Activated T-cell treated with anti-CD3 and anti-CD28 coated beads, Interleukin-2, amount 50 U/mL, for 1 hour (primary cell): ENCODE measurements at places on chromosomes 7 and 10.

GRCh38 chr7:8254667-8255066 is 7.3 kb downstream of the ICA1 start:
- no peak for DNase-seq

DNA sequence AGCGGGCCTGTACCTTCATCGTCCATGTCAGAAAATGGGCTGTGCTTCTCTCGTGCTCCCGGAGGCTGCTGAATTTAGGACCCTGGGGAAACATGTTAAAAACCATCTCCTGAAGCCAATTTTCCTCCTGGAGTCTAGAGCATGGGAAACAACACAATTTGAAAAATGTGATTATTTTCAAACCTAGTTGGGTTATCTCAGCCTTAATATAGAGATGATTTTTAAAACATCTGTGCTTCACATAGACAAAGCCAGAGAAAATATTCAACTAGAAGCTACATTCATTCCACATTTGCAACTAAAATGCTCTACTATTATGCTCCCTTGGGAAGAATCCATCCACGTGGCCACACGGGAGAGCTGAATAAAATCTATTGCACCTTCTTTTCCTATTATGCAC is 225.9 kb upstream of the TMEM72 start:
- no peak for DNase-seq

GRCh38 chr10:63661347-63661746 is 140.1 kb downstream of the REEP3 start:
- DNase-seq = no peak

DNA sequence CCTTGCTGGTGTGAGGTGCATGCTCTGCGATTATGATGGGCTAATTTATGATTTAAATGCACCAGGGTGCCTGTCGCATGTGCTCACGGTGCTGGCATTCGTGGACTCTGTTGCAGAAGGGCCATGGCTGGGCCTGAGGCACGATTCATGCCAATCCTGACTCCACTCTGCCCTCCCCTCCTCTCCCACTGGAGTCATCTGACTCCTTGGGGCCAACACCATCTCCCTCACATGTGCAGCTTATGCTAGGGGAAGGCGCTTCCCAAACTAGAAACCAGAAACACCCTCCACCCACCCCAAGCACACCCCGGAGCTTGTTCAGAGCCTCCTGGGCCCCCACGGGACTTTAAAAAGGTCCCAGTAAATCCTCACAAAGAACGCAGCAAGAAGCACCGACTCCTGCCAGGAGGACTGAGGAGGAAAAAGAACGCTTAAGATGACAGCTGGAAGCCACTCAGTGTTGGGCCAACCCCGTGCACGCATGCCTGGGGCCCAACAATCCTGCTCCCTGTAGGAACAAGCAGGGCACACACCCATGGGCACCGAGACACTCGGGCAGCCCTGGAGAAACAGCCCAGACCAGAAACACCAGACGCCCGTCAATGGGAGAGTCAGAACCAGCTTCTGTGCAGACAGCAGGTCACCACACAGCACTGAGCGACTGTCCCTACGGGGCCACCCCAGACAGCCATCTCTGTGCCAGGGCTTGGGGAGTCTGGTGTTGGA is 14.1 kb downstream of the BRI3 start:
- no peak for DNase-seq

DNA sequence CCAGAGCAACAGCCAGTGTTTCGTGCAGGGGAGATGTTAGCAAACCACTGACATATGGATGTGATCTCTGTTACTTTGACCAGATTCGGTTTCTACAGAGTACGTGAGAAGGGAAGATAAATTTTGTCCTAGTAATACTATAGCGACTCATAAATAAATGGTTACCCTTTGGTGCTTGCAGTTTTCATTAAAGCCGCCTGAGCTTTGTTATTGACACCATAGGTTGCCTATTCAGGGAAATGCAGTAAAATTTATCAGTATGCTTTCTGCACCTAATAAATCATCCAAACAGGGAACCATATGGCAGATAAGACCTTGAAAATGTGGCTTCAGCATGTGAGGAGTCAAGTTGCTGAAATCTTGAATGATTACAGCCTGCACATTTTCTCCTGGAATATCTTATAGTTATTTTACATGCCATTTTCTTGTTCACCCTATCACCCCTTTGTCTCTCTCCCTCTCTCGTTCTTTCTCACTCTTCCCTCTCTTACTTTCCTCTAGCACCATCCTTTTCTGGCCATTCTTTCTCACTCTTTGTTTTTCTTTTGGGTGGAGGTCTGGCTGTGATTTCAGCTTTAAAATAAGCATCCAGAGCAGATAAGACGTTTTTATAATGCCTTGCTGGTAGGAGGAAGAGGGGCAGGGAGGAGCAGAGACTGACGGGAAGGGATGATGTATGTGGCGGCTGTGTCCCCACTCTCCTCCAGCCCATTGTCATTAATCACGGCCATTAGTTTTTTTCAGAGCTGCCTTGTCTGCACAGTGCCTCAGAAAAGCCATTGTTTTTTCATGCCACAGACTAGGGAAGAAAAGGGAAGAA is 182.5 kb downstream of the LRMDA start:
- DNase-seq = no peak

DNA sequence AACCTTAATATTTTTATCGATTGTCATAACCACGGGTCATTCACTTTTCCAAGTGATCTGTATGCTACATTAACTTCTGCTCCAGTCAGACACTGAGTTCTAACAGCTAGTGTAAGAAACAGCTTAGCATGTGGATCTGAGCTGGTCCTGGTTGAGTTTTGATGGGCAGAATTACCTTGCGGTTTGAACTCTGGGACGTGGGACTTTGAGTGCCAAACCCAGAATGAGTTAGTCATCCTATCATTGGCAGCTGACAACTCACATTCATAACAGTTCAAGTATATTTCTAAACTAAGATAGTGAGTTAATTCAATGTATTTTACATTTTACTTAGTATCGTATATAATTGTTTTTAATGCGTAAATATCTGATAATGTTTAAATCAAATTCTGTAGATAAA is 43.2 kb downstream of the C7orf33 start:
- no peak for DNase-seq

DNA sequence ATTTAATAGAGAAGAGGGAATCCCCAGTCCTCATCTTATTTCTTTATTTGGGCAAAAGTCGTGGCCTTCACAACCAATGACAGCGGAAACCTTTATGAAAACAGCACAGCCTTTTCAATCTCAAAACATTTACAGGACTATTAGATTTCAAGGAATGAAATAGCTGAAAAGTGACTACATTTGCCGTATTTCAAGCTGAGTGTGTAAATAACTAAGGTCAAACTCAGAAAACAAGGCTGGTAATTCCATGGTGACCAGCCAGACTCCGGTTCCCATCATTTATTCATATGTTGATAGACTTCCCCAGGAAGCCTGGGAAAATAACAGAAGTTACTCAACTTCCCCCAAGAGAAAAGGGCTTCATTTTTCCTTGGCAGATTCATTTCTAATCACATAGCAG is 457.3 kb upstream of the NFE2L3 start:
- no peak for DNase-seq

GRCh38 chr10:127740596-127740995 is 3.6 kb downstream of the FOXI2 start:
- no peak for DNase-seq

DNA sequence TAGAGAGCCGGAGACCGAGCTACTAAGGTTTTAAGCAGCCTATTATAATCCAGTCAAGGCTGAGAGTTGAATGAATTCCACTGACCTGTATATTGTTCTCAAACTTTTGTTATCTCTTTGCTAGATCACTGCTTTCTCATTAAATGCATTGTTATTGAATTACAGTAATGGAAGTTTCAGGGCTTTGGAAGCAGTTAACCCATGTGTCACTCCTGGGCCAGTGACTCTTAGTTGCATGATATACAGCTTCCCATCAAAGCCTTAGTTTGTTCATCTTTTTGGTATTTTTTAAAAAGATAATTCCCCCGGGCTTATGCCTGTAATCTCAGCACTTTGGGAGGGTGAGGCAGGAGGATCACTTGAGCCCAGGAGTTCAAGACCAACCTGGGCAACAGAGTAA is 55.4 kb upstream of the KIAA1217 start:
- DNase-seq = no peak

DNA sequence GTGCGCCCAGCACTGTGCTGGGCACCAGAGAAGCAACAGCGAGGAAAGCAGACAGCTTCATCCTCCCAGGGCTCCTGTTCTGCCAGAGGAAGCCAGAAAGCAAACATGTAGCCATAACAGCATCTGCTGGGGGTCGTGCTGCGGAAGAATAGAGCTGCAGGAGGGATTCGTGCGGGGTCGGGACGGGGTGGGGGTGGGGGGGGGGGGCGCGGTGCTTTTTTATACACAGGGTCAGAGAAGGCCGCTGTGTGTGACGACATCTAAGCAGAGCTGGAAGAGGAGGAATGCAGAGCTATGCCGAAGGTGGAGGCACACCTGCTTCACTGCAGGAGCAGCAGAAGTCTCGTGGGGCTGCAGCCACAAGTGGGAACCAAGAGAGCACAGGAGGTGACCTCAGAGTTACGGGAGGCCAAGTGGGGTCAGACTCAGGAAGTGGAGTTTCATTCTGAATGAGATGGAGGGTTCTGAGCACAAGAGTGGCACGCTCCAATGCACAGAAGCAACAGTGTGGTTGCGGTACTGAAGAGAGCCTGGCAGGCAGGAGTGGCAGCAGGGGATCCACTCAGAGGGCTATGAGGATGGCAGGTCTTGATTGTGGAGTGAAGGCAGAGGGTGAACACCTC is 11.1 kb downstream of the PKD1L1 start:
- DNase-seq = no peak

GRCh38 chr7:158129037-158130022 is 458.3 kb downstream of the PTPRN2 start:
- DNase-seq = no peak

DNA sequence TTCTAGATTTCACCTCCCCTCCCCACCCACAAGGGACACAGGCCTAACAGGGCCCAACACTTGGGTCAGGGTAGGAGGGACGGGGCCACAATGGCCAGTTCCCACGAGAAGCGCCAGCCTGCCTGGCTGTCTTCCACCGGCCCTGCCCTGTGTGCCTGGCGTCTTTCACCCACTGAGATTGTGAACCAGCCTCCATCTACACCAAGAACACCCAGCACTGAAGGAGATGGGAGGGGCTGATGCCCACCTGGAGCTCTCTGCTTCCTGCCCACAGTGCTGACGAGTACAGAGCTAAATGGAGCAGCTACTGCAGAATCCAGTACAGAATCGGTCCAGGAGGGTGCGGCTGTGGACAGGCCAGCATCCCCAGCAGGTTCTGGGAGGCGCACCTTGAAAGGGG is 2.4 kb upstream of the ASIC3 start:
- no peak for DNase-seq

GRCh38 chr7:154610903-154611302 is 392.0 kb downstream of the PAXIP1 start:
- no peak for DNase-seq

DNA sequence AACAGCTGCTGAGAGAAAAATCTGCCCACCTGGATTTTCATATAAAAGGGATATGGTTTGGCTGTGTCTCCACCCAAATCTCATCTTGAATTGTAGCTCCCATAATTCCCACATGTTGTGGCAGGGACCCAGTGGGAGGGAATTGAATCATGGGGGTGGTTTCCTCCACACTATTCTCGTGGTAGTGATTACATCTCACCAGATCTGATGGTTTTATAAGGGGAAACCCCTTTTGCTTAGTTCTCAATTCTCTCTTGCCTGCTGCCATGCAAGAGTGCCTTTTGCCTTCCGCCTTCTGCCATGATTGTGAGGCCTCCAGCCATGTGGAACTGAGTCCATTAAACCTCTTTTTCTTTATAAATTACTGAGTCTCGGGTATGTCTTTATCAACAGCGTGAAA is 20.8 kb upstream of the MKI67 start:
- DNase-seq = no peak

DNA sequence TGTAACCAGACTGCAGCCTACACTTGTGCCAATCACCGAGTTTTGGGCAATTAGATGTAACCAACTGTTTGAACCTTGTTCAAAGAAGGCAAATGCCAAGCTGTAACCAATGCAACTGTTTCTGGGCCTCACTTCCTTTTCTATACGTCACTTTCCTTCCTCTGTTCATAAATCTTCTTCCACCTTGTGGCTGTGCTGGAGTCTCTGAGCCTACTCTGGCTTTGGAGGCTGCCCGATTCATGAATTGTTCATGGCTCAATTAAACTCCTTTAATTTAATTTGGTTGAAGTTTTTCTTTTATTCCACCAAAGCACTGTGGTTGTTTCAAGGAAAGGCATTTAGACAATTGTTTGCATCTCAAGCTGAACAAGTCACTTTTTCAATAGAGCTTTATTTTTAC is 43.5 kb upstream of the UCN3 start:
- DNase-seq = no peak
